ENCODE measurements at places on chromosomes 6 and 20.

- no peak for DNase-seq
These were observed 10.8 kb upstream of the ARMC2 start for GRCh38 chr6:108837236-108837971.

DNA sequence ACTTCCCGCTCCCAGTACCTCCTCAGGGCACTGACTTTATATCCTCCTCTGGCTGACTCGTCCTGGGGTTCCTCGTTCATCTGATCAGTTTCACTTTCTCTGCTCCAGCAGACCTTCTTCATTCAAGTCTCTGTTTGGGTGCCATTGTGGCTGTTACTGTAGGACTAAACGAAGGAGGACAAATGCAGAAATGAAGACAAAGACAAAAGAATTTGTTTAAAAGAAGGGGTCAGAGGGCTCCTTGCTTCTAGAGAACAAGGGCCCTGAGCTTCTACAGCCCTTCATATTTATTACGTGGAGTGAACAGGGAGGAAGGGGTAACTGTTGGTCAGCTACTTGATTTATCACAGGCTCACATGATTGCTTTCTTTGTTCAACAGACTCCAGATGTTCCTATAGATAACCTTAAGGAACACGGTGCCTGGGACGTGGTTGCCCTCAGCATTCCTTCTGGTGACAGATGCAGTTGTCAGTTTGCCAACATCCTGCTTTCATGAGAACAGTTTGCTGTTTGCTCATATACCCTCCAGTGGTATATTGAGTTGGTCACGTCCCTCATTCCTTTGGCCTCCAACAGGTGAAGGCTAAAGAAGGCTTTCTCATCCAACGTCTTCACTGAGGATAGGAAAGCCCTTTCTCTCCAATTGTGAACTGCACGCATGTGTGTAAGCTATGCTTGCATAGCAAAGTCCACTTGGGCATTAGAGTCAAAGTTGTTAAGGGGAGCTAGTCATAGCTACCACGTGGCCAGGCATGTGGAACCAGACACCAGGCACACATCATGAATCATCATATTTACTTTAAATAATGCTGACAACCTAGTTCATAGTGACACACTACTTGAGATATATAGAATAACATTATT is 69.1 kb upstream of the BTN3A2 start:
- DNase-seq: no peak

- no peak for DNase-seq
These were observed 13.1 kb upstream of the DCBLD1 start for GRCh38 chr6:117469356-117469755.

GRCh38 chr6:90663873-90664272 is 77.0 kb upstream of the MAP3K7 start:
- DNase-seq: no peak

DNA sequence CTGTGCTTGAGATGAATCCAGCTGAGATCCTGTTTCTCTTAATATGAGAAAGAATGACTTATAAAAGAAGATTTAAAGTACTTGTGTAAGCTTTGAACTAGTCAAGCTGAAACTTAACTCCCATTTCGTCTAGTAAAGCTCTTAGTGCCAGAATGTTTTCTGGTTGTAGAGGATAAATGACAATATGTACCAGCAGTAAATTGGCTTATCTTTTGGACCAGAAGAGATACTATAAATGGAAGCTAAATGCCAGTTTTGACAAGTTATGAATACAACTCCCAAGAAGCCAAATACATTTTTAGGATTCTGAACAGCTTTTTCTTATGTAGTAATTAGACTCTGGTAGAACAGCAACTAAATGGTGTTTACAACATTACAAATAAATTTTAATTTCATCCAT is 608.7 kb downstream of the EYS start:
- no peak for DNase-seq

DNA sequence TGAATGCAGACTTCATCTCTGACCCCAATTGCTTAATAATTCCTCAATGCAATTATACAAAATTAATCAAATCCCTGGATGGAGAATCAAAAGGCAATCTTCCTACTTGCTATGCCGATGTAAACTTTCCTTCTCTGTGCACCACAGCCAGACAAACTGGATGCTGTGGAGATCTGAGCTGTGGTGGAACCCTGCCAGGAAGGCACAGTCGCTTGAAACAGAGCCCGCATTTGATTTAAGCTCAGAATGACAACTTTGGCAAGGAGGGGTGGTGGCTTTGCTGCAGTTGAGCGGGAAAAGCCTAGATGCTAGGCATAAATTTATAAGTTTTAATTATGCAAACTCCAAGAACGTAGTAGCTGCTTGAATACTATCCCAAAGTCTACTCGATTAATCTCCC is 190.8 kb downstream of the MTFR2 start:
- no peak for DNase-seq

Data from coronary artery (tissue), 2 donors.